A673 (cell line): ENCODE measurements at places on chromosomes 5 and 9. TPM values are rescaled to one million over a fixed set of nuclear protein-coding genes. Genes with fewer than 3 reads are reported as not detected.

GRCh38 chr9:120440791-120441190 is 139.2 kb downstream of the CDK5RAP2 start:
- H3K4me1 ChIP-seq = no peaks in the 10 kb centered on the region
- no peak overlapping the region for H3K4me3 ChIP-seq
- no peak for DNase-seq
- no peaks in the 10 kb centered on the region for H3K27me3 ChIP-seq

- no peak for DNase-seq
- H3K27me3 ChIP-seq = peaks cover 2% of the 10 kb centered on the region
- H3K4me3 ChIP-seq = no peak overlapping the region
Measured at GRCh38 chr5:77777281-77777892, 1.2 kb upstream of the TBCA start.

DNA sequence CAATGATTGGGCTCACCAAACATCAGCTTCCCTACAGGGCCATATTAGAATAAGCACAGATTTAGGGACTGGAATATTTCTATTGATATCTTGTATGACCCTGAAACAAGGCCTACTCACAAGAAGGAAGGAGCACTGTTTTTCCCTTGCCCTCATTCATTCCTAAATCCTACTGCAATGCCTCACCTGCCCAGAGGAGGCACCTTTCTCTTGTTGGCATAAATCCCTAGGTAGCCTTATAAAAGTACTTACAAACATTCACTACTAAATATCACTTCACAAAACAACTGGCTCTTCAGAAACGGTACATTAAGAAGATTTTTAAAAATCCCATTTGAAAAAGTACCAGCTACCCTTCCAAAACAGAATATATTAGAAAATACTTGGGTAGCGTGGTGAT is 449.4 kb downstream of the CDH18 start:
- H3K36me3 ChIP-seq = no peaks in the 10 kb centered on the region
- DNase-seq = no peak
- no peaks in the 10 kb centered on the region for H3K4me1 ChIP-seq
- no peaks in the 10 kb centered on the region for H3K27me3 ChIP-seq

GRCh38 chr9:128625391-128626146 is 31.1 kb downstream of the DYNC2I2 start:
- DNase-seq = no peak
- no peaks in the 10 kb centered on the region for H3K4me1 ChIP-seq
- H3K36me3 ChIP-seq = peaks cover 86% of the 10 kb centered on the region
- H3K27ac ChIP-seq = no peak overlapping the region
- H3K4me3 ChIP-seq = no peak overlapping the region

DNA sequence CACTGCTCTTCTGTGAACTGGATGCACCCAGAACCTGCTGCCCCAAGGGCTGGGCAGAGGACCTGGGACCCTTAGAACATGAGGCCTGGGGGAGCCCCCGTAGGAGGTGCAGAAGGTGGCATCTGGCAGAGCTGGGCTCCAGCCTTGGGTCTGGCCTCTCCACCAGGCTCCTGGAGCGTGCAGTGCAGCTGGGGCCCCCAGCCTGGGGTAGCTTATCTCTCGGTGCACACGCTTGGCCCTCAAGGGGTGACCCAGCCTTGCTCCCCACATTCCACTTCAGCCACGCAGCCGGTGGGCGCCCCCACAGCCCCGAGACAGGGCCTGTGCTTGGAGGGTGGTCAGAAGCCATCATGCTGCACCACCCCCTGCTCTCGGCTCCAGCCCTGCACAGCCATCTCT is 5.6 kb upstream of the NR5A1 start:
- no peaks in the 10 kb centered on the region for H3K27me3 ChIP-seq
- no peaks in the 10 kb centered on the region for H3K36me3 ChIP-seq
- no peak overlapping the region for H3K27ac ChIP-seq
- DNase-seq = no peak

The ZNF454 gene
- total RNA-seq = 2.4 and 3.4 TPM in 2 replicates
